ENCODE measurements at places on chromosomes 2 and 18.
A peak's percentile ranks its signal among the peaks of the same experiment; 100 is the strongest.

DNA sequence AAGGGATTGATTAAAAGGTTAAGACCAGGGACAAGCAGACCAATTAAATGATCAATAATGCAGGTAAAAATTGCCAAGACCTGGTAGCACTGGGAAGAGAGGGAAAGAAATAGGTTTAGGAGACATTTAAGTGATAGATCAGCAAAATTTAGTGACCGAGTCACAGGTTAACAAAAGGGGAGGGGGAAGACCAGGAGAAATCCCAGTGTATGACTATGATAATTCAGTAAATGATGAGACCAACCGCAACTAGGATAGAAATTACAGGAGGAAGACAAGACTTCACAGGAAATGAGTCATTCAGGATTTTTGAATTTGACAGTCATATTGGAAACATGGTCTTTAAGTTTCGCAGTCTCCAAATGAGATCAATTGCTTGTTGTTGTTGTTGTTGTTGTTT is 62.9 kb downstream of the COBLL1 start:
- no peak for DNase-seq

DNA sequence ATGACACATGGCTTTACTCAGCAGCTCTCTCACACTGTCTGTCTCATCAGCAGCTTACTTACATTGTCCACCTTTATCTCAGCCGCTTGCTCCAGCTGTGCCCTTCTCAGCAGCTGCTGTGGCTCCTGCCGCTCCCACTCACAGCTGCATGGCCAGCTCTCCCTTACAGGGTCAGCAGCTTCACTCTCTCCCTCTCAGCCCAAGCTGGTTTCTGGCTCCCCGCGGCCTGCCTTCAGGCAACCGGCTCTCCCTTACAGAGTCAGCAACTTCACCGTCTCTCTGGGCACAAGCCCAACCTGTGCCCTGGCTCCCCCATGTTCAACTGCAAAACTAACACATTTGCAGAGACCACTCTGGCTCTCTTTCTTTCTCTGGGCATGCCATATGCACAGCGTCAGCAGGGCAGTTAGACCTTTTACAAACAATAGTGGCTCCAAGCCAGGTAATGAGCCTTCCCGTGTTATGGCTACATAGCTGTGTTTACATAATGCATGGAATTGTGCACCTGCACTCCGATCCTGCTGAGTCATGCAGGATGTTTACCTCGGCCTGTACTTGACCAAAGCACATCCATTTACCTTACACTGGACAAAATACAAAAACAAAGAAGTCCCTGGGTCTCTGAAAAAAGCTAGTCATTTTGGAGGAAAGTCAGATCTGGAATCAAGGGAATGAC is 167.3 kb downstream of the DOK6 start:
- no peak for DNase-seq

- no peak for DNase-seq
Measured at GRCh38 chr2:29367986-29368658, 252.9 kb downstream of the CLIP4 start.

DNA sequence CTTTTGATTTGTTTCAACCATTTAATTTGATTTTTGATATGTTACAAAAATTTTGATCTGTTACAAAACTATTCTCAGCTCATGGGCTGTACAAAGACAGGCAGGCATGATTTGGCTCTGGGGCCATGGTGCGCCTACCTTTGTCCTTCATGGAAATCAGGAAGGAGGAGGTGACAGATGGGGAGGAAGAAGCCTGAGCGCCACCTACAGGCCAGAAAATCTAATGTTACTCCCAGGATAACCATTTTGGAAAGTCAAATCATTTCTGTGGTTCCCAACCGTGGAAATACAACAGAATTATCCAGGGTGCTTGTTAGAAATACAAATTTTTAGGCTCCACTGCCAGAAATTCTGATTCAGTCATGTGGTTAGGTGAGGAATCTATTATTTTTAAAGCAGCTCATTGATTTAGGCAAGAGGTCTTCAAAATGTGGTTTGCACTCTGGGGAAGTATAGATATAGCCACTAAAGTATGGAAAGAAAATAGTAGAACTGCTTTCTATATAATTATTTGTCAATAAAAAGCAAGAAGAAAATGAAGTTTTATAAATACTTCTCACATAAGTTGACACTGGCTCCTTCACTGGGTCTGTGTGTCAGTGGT is 93.9 kb downstream of the EVA1A start:
- DNase-seq, result peak; percentile 31

DNA sequence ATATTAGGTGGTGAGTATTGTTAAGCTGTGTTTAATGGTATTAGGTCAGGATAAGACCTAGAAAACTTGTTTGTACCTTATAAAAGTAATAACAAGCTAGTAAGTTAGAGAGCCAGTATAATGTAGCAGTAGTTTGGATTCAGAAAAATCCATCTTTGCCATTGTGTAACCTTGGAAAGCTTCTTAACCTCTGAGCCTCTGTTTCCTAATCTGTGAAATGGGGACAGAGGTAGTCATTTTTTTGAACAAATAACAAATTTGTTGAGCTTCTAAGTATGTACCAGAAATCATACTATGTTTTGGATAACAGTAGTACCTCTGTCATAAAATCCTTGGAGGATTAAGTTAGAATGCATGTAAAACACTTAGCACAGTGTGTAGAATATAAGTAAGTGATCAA is 12.5 kb downstream of the GLS start:
- DNase-seq, result no peak

GRCh38 chr18:23585007-23585871 is 1.1 kb downstream of the NPC1 start:
- peak; percentile 9 for DNase-seq

DNA sequence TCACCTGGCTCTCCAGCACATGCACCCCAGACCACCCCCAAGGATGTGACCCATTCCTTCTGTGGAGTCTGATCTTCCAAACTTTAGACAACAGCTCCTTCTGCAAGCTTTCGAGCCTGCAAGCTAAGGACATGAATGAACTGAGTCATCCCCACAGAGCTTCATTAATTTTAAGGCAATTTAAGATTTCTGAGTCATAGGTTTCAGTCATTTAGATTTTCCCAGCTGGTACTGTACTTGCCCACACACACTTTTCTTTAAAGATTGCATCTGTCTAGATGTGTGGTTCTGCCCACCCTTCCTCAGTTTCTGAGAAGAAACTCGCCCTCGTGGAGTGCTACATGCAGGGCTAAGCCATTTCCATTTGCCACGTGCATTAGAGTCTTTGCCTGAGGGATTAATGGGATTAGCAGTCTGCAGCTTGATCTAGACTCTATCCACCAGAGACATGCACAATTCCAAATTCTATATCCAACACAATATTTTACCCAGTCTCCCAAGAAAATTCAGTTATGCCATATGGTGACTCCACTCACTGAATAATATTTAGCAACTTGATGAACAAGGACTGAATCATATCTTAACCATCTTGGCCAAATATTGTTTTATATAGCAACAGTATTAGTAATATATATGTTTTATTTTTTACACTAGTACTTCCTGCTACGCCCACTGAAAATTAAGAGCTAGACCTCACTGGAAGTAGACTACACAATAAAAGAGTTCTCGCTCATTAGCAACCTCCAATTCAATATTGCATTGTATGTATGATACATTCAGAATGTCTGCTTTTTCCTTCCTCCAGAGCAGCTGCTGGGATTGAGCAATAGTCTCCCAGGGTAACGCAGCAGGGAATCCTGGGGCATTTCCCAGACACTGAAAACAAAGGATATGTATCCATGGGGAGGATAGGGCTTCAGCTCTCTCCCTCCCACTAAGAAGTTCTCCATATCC is 14.3 kb upstream of the TRIB2 start:
- DNase-seq, result no peak

GRCh38 chr18:77557046-77557587 is 307.5 kb downstream of the GALR1 start:
- no peak for DNase-seq

Measured in AML-193 (cell line).